ENCODE measurements at places on chromosomes 11 and 22.

- DNase-seq = no peak
These were observed 40.7 kb upstream of the XBP1 start for GRCh38 chr22:28841111-28841510.

DNA sequence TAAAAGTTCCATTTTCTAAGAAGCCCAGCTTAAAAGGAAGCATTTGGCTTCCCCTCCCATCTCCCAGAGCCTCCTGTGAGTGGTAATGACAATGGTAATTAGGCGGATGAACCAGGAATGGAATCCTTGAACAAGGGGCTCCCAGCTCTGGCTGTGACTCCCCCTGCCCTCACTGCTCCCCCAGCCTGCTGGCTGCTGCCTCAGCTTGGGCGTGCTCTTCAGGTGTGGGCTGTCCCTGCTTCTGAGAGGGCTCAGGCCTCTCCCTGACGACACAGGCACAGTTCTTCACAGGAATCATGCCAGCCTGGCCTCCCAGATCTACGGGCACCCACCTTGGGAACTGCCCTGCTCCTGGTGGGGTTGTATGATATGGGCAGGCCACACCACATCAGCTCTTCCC lies 81.7 kb upstream of the NARS2 start:
- no peak for DNase-seq

DNA sequence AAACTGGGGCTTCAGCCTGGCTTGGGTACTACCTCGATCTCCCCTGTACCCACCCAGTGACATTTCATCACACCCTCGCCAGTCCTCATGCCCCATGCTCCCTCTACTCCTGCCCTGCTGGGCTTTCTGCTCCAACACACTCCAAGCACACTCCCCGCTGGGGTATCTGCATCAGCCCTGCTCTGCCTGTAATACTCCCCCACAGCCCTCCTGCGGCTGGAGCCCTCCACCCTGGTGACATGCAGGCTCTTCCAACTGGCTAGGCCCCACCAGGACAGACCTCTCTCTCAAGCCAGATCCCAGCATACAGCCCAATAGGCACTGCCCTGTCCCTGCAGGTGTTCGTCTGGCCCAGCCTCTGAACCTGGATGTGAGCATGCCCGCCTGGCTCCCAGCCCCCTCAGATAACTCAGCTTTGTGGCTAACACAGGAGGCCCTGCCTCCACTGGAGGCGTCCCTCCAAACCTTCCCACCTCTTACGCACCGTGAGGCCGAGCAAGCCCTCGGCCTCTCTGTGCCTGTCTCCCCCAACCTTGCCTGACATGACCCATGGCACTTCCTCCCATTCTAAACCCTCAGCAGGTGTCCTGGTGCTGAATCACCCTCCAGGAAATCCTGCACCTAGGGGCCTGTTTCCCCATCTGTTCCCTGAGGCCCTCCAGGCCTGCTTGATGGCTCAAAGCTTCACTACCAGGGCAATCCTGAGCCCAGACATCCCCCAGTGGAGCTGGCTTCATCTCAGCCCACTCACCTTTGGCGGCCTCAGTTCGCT lies 33.5 kb upstream of the TXNRD2 start:
- no peak for DNase-seq

- no peak for DNase-seq
These were observed 116.4 kb downstream of the APOL5 start for GRCh38 chr22:35834061-35834460.

GRCh38 chr11:134628426-134628825 lies 216.4 kb upstream of the B3GAT1 start:
- DNase-seq = no peak

DNA sequence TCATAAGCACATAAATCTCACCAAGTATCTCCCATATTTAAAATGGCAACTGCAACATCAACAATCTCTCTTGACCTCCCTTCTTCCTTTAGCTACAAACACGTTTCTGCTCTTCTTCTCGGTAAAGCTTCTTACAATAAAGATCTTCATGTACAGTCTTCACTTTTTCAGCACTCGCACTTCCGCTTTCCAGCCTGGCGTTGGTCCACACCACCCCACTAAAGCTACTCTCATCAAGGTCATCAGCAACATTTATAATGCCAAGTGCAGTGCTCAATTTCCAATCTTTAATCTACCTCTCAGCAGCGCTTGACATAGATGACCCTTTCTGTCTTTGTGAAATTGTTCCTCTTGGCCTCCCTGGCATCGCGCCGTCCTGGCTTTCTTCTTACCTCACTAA lies 33.6 kb downstream of the NTM start:
- no peak for DNase-seq

GRCh38 chr11:82682003-82682751 lies 51.5 kb downstream of the FAM181B start:
- DNase-seq = no peak

DNA sequence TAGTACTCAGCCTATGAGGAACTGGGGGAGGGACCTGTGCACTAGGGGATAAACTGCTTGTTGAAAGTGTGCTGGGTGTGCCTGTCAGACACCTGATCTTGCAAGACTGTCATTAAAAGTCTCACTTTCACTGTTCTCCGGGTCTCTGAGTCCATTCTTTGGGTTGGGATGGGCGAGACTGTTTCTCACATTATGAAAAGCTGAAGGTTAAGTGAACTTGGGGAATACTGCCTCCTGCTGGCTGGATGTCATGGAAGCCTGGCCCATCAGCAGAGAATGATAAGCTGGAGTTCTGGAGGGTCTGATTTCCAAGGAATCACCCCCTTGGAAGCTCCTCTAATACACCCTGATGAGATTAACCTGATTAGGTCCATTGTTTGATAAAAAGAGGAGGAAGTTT lies 9.0 kb upstream of the VPREB1 start:
- no peak for DNase-seq

Data from occipital lobe (tissue), 3 donors.